GF-D8 (cell line): ENCODE measurements at places on chromosomes 2 and 18.

DNA sequence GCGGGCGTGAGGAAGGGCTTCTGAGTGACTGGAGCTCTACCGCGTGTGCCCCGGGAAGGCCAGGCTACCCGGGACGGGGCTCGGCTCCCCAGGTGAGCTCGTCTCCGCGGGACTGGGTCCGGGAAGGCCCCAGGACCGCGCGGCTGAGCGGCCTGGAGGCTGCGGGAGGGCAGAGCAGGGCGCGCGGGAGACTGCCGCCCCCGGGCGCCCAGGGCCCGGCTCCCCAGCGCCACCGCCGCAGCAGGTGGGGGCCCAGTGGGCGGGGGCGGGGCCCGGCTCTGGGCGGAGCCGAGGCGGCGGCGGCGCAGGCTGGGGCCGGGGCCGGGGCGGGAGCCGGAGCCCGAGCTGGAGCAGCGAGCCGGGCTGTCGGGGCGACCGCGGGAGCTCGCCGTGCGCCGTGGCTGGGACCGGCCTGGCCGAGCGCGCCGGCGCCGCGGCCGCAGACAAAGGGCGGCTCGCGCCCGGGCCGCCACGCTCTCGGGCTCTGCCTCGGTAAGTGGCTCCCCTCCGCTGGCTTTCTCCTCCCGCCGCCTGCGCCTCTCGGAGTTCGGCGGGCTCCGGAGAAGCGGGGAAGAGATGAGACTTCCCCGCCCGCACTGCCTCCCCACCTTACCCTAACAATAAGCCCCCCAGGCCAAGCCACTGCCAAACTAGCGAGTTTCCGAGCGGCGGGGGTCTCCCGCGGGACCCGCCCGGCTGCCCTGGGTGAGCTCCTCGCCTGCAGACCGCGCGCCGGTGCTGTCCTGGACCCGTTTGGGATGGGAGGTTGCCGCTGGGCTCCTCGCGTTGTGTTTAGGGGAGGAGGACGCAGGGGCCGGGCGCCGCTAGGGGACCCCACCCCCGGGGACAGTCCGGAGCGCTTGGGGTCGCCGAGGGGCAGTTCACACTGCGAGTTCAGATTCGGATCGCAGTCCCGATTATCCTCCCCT lies at the start of gene MAPK4:
Gene MAPK4 (plus strand): TSS at position 336 of the 929 bp plus-strand sequence. CDS start 103,872 bp downstream, outside the sequence.
- no peak for DNase-seq

DNA sequence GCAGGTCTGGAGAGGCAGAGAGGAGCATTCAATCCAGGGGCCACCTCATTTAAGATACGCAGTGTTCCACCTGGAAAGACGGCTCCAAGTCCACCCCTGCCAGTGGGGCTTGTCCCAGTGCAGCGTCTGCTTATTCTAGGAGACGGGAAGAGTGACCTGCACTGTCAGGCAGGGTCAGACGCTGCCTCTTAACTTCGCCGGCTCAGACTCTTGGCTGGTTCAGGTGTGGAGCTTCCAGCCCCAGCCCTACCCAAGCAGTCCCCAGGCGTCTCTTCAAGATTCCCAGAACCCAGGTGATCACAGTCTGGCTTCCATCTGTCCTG lies 208.5 kb downstream of the TFCP2L1 start:
- DNase-seq = no peak

- DNase-seq = no peak
Observed at GRCh38 chr2:51707625-51708024, 675.7 kb upstream of the NRXN1 start.

DNA sequence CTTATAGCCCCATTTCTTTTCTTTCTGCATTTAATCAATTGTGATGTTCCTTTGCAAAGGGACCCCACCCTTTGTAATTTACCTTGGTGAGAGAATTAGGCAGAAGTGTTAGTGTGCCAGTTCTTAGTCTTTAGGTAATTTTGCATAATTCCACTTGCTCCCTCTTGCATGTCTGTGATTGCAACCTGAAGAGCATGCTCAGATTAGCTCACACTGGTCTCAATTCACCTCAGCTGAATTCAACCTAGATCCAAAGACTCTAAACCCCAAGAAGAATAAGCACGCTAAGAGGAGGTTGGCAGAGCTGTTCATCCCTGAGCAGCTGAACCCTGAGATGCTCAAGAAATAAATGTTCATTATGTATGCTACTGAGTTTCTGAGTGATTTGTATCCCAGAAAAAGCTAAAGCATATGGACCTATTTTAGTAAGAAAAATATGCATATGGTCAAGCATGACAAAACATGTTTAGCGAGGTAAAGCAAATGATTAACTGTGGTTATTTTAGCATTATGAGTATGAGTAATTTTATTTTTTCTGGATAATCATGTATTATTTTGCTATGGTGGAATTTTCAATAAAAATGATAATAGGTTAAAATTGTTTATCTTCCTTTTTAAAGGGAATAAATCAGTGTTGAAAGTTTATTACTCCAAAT lies 299.2 kb upstream of the ZSWIM2 start:
- no peak for DNase-seq

DNA sequence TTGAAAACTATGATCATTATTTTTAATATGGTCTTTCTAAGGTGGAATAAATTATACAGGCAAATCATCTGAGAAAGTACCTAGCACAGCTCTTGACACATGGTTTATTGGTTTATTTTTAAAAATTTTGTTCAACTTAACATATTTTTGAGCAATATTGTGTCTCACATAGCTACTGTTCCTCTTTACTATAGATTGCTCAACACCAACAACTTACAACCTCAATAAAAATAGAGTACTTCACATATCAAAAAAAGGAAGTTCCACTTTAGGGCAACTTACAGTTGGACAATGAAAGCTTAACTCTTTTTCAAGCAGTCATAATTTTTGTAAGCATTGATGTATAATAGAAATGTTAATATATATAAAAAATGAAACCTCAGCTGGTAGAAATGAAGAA lies 440.9 kb upstream of the UBE2E3 start:
- peak; percentile 54 for DNase-seq

DNA sequence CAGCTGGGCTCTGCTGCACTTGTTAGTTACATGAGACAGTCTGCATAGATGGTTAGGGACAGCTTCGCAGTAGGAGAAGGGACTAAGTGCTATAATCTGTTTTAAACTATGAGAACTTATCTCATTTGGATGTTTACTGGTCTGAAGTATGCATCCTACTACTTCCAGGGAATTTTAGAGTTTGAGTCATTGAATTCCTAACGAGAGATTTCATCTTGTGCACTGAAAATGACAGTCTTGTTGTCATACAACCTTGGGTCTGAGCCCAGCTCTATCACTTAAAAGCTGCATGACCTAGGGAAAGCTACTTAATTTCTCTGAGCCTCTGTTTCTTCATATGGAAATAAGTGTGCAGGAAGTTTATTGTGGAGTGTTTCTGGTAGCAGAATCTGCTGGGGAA lies 78.4 kb downstream of the TRIM43 start:
- DNase-seq = no peak

- DNase-seq = no peak
Observed at GRCh38 chr2:134674687-134675086, 44.1 kb downstream of the TMEM163 start.
